ENCODE measurements at places on chromosomes 7 and 10.

GRCh38 chr7:79610748-79611304 lies 157.4 kb upstream of the MAGI2 start:
- DNase-seq = no peak

DNA sequence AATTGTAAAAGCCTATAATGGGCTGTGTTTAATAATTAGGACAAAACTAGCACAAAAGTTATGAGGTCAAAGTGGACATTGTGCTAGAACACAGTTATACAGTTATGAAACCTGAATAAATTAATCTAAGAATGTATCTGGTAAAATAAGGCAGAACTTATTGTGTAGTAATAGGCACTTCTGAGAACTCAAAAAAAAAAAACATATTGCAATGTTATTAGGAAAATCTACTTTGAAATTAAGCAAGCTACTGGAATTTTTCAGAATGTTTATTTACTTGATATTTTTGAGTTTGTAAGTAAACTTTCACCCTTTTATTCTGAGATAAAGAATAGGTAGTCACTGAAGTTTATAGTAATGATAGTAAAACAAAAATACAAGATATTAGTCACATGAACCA lies 135.8 kb upstream of the ABCB5 start:
- DNase-seq = no peak

- DNase-seq = no peak
Observed at GRCh38 chr7:114629762-114630161, 215.1 kb downstream of the FOXP2 start.

DNA sequence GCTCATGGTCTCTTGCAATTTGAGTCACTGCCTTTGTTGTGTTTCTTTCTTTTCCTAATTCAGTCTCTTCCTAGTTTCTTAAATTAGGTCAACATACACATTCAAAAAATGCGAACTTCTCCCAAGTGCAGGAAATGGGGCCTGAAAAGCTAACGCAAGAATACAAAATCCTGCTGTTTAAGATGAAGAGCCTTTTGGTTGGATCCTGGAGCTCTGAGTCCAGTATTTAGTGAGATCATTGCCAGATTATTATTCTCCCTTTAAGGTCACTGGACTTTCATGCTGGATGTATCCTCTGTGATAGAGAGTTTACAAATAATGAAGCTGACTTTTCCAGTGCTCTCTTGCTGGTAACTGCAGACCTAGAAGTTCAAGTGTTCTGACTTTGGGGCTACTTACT lies 401.9 kb upstream of the MKI67 start:
- DNase-seq = no peak

- DNase-seq = no peak
Observed at GRCh38 chr7:23467291-23467805, 2.9 kb downstream of the IGF2BP3 start.

GRCh38 chr10:55146032-55146431 lies 345.0 kb upstream of the PCDH15 start:
- no peak for DNase-seq

DNA sequence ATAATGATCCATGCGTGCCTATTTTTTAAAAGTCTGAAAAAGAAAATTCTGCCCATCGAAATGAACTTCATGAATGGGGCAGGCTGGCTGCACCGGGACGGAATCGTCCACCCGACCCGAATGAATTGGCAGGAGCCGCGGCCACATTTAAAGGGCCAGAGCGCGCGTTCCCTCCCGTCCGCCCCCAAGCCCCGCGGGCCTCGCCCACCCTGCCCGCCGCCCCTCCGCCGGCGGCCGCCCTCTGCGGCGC lies 319 bp upstream of the GATA3 start:
- DNase-seq = no peak

- DNase-seq = no peak
Observed at GRCh38 chr10:88028654-88029053, 165.2 kb downstream of the PTEN start.

DNA sequence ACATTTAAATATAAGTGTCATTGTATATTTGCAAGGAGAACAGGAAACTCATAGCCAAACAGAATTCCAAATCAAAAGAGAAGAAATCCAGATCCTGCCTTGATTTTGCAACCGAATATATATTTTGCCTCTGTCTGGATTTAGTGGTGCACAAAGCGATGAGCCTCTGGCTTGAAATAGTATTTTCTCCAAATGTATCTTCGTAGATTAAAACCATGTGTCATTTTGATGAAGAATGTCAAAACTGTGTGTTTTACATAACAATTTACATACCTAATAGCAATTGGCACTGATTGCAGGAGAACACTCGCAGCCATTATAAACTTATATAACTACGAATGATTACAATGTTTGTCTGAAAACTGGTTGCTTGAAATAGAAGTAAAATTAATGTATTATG lies 156.4 kb downstream of the ARID5B start:
- no peak for DNase-seq

DNA sequence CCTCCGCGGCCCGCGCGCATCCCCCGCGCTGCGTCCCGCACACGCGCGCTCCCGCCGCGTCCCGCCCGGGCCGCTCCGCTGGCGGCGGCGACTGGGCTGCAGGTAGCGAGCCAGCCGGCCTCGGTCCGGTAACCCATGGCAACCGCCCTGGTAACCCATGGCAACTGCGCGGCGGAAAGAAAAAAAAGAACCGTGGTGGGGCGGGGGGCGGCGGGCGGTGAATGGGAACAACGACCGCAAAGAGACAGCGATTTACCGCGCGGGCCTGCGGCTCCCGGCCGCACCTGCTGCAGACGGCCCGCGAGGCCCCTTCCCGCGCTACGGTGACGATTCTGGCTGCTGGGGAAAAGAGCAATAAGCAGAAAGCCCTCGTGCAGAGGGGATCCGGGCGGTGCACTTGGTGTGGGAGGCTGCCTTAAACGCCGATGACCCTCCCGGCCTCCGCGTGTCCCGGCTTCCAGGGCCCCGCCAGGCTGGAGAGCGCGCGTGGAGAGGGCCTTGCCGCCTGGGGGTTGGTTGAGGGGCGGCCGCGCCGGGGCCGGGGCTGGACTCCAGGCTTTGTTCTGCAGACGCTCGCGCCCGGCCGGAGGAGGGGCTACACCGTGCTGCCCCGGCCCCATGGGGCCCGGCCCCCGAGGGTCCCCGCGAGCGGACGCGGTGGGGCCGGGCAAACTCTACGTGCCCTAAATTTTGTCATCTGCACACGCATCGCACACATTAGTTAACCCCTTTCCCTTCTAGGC lies 84.7 kb downstream of the SNX10 start:
- DNase-seq = no peak

GRCh38 chr7:128309976-128310375 lies 33.7 kb downstream of the RBM28 start:
- DNase-seq = no peak

GRCh38 chr7:66213637-66214036 lies 8.5 kb downstream of the TPST1 start:
- DNase-seq = no peak

GRCh38 chr7:68187532-68187931 lies 1190.9 kb downstream of the TYW1 start:
- DNase-seq = no peak

DNA sequence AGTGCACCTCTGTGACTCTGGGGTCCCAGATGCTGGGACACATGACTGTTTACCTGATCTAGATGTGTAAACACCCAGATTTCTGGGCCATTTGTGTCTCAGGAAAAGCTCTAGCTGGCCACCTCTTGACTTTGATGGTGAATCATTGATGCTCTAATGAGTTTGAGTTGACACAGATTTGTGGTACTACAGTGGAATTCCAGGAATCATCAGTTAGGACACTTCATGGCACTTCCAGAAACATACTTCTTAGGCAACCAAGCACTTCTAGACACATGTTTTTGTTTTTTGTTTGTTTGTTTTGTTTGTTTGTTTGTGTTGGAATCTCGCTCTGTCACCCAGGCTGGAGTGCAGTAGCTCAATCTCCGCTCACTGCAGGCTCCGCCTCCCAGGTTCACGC lies 302.2 kb upstream of the ZMIZ1 start:
- no peak for DNase-seq

DNA sequence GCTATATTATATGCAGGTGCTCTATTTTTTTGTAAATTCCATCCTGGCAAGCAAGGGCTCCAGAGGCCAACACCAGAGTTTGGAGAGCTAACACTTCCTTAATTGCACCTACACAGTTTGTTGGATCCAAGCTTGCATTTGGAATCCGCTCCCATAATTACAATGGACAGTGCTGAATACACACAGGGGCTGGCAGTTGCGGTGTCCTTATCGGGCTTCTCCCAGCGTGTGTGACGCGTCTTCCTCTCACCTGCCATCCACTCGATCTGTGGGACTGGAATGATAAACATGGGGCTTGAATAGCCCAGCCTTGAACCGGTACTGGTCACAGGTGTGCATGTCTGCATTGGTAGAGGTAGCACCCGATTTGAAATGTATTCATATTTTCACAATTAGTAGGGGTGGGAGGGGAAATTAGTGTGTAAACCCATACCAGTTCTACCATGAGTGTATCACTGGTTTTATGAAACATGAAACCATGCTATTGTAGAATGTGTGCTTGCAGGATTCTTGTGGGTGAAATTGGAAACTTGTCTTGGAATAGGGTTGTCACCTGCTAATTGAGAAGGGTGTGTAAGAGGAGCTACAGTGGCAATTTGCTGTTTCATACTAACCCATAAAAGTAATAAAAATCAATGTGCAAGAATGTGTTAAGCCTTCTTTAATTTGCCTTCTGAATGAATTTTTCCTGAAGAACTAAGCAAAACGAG lies 316.5 kb downstream of the WDR11 start:
- DNase-seq = no peak

- no peak for DNase-seq
Observed at GRCh38 chr10:119270762-119271366, 63.5 kb downstream of the GRK5 start.

DNA sequence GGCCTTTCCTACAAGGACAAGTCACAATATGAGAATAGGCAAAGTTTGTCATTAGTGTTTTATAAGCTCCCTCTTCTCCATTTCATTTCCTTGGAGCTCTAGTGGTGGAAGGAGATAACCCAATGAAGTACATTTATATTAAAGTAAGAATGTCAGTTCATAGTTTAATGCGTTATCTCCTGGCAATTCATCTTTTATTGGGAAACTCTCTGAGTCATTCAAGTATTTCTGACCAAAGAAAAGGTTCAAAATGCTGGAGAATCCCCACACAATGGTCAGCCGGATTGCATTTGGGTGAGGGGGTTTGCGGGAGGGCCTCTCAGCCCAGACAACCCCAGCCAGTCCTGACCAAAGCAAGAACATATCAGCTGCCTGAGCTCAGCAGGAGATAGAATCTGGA lies 321.5 kb upstream of the NRP1 start:
- no peak for DNase-seq

GRCh38 chr10:74293686-74294371 lies 142.8 kb downstream of the ADK start:
- peak; percentile 11 for DNase-seq

DNA sequence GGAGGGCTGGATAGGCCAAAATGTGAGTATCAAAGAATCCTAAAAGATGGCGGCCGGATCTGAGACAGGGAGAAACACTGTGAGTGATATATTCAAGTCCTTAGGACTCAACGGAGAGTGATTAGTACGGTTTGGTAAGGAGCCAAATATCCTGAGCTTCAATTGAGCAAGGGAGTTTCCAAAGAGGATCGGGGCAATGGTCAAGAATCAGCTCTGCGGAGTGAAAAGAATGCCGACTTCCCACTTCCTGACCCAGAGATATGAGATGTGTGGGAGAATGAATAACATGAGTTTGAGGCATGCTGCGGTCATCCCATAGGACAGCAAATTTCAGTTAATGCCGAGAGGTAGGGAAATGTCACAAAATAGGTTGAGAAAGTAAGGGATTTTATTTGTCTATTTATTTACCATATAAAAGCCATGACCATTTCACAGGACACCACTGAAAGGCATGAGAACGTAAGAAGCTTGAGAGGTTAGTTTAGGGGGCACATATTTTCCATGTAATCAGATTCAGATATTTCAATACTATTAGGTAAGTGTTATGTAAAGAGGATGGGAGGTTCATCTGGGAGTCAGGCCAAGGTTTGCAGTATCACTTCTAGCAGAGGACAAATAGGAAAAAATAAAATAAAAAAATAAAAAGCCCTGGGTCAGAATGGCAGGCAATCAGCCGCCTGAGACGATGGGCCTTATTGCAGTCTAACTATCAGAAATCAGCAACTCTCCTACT lies 165.6 kb downstream of the HGF start:
- DNase-seq = no peak

GRCh38 chr10:105370692-105371091 lies 729.6 kb downstream of the SORCS3 start:
- DNase-seq = no peak

DNA sequence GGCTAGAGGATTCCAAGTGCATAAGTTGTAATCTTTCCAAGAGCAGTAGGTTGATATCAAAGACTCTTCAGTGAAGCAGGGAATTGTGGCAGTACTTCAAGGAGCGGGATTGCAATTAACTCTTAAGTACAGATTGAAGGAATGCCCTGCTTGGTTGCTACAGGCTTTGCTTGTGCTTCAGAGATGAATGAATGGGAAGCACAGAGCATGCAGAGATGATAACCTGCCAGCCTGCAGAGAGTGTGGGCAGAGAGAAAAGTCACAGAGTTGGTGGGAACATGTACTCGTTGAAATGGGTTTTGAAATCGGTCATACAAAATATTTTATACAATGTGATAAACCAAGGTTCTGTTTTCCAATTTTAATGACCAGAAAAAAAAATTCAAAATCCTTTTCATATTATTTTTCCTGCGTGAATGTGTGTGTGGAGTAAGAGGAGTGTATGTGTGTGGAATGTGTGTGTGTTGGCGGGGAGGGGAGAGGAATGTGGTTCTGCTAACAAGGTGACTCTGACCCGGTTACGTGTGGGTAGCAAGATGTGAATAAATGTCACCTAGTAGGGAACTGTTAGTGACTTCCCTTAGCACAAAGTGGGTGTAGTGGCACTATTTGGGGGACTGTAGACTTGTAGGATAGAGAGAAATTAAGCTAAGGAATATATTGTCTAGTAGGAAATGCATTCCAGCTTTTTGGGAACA lies 697.8 kb downstream of the GATA3 start:
- no peak for DNase-seq

- no peak for DNase-seq
Observed at GRCh38 chr7:156025675-156026074, 213.4 kb upstream of the SHH start.

DNA sequence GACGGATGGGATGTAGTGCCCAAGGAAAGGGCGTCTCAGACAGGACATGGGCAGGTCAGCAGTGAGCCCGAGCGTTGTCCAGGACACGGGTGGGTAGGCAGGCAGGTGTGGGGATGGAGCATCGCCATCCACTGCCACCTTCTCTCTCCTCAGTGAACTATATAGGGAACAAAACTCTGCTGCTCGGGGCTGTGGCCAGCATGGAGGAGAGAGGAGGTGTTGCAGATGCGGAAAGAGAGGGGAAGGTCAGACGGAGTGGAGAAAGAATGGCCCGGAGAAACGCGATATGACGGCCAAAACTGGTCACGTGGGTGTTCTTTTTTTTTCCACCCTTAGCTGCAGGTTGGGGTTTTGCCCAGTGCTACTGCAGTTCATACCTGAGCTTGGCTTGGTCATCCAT lies 71.2 kb downstream of the GRID1 start:
- DNase-seq = no peak

- DNase-seq = no peak
Observed at GRCh38 chr7:94449151-94449725, 54.5 kb downstream of the COL1A2 start.

DNA sequence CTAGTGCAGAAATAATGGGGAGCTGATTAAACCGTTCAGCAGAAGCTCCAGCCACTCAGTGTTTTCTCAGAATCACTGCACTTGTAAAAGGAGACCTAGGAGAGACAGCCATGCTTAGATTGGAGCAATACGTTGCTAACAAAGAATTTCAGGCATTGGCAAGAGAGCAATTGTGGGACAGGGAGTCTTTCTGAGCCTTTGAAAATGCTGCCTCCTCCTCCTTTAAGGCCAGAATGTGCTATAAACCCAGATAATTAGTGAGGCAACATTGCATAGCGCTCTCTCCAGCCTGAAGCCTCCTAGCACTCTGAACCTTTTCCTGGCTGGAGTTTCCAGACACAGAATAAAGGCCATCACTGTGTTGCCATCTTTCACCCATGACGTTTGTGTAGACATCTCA lies 18.5 kb upstream of the PTPRN2 start:
- no peak for DNase-seq

All from NCI-H1436 treated with DMSO at 0.1 percent for 48 hours (cell line).